ENCODE measurements at places on chromosomes 3 and 15.
A peak's percentile ranks its signal among the peaks of the same experiment; 100 is the strongest.

- DNase-seq = no peak
Measured at GRCh38 chr3:177751770-177752169, 554.5 kb upstream of the TBL1XR1 start.

DNA sequence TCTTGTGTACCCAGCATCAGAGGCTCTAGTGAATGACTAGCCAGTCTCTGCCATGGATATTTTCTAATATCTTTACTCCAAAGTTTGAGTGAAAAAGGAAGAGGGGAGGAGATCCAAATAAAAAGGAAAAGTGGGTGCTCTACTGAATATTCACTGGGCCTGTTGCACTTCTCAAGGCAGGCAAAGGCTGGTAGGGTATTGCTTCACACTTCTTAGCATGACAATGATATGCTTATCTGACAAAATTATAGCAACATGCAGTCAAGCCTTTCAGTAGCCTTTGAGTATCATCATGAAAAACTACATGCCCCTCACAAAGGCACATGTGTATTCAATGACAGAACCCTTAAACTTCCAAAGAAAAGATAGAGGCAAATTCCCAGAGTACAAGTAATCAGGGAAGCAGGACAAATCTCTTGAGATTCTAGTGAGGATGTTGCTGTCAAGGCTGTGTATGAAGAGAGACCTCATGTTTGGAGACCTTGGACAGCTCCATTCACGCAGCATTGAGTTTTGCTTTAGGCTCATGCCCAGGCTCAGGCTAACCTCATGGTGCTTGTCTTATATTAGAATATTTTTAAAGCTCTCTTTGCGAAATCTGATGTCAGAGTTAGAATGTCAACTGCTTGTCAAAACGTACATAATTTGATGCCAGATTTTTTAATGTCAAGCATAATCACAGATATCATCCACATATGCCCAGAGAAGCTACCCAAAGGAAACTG, 506.9 kb downstream of the OCA2 start:
- DNase-seq = no peak

DNA sequence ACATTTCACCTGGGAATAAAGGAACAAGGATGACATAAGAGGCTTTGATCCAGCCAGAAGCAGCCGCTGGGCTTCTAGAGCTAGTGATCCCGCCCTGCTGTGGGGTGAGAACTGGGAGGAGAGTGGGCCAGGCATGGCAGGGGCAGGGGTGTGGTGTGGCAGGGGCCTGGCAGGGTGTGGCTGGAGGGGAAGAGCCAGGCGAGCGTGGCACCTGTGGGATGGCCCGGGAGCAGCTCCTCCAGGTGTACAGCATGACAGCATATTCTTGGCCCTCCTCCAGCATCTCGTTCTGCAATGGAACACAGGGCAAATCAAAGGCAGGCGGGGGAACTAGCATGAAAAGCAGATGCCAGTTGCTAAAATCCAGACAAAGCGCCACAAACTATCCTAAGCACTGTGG, 35.5 kb downstream of the CYFIP1 start:
- peak; percentile 78 for DNase-seq

- DNase-seq = no peak
Measured at GRCh38 chr3:69815970-69816369, 76.7 kb downstream of the MITF start.

- no peak for DNase-seq
Measured at GRCh38 chr15:66572146-66572545, 6.3 kb upstream of the LCTL start.

DNA sequence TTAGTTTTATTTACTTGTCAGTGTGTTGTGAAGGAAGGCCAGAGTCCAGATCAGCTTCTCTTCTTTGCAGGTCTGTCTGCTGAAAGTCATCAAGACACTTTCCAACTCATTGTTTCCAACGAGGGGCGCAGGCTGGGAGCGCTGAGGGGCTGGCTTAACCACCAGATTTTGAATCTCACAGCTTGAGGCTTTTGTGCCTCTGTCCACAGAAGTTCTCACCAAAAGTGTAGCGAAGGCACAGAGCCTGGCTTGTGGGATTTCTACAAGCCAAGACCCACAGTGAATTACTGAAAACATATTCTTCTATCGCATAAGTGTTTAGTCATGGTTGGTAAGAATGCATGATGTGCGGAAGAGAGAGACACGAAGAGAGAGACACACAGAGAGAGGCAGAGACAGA, 35.2 kb downstream of the BHLHE40 start:
- no peak for DNase-seq

DNA sequence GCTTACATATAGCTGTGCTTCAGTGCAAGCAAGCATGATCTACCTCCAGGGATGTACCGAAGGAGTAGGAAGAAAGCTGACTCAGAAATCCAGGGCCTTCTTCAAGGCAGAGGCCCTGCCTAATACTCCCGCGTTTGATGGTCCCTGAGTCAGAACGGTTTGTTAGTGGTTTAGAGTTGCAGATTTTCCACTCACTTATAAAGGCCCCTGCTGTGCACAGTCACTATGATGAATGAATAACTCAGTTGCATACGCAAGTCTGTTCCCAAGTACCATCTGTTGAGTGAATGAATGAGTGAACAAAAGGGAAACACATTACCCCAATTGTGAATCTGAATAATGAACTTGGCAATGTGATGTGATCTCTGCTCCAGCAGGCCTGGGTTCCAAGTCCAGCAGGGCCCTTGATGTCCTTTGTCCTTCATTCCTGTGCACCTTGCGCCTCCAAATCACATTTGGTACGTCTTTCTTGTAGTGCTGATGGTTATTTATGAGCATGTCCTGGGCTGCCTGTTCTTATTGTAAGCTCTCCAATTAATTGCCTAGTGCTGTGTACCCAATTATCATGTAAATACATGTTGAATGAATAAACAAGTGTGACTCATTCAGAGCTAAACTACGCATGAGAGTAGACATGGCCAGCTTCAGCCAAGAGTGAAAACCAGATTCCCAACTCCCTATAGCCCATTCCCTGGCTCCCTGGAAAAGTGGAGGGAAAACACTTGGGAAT, 85.3 kb upstream of the LIMD1 start:
- no peak for DNase-seq

- DNase-seq = no peak
Measured at GRCh38 chr15:88131937-88132336, 124.6 kb downstream of the NTRK3 start.

GRCh38 chr15:66472176-66472999, 25.2 kb downstream of the SNAPC5 start:
- DNase-seq = no peak

DNA sequence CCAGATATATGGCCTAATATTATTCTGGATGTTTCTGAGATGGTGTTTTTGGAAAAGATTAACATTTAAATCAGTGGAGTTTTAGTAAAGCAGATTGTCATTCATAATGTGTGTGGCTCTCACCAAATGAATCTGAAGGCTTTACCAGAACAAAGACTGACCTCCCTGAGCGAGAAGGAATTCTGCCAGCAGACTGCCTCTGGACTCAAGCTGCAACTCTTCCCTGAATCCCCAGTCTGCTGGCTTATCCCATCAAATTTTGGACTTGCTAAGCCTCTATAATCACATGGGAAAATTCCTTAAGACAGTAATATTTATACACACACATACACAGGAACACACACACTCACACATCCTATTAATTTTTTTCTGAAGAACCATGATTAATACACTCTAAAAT, 102.3 kb downstream of the FAM174B start:
- no peak for DNase-seq

DNA sequence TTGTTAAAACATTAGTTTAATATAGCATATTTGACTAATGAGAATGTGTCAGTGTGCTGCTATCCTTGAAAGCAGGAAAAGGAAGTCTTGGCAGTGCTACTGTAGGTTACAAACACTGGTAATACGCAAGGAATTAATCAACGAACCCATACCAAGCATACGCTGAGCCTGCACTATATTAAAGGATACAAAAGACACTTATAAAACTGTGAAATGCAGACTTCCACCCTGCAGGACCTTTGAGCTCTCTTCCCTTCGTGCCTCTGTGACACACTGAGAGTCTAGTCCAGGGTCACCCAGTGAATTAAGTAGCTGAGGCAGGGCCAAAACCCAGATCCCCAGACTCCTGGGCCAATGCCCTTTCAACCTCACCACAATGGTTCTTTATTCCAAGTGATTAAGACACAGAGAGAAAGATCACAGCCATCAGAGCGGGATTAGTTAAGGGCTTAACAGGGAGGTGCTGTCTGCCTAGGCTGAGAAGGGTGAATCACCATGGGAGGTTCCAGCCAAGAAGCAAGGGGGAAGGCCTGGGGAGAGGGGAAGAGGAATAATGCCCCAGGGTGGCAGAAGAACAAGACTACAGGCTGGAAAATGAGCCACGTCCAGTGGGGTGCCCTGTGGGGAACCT, 6.8 kb downstream of the ANXA2 start:
- DNase-seq = no peak

DNA sequence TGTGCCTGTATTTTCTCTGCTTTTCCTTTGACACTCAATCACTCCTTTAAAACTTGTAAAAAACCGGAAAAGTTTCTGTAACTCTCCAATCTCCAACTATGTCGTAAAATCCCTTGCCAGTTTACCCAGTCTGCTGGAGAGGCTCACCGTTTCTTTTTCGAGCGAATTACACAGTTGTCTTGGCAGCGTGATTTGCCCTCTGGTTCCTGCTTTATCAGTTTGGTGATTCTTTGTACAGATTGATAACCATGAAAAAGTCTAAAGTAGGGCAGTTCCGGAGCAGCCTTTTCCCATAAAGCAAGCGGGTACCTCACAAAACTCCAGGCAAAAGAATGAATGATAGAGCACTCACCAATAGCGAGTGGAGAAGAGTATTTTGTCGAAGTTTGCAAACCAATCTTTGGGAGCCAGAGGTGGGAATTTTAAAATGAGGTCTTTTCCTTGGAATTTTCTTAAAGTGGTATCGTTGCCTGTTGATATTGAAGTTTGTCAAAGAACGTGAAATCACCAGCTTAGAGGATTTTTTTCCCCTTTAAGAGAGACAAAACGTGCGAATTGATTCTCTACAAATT, at the start of gene TTC23:
Gene TTC23 (minus strand): TSS at position 312 of the 572 bp plus-strand sequence. CDS start 20,869 bp downstream, outside the sequence.
- DNase-seq = no peak

DNA sequence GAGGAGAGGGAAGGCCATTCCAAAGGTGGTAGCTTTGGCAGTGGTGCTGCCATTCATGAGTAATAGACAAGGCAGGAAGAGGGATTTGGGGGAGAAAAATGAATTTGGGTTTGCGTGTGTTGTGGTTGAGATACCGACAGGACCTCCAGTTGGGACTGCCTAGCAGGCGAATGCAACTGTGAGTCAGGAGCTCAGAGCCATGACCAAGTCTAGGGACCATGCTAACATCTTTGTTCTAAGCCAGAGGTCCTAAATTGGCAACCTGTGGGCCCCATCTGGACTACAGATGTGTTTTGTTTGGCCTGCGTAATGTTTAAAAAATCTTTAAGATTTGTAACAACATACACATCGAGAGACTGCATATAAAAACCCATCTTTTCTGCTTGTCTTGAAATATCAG, 61.6 kb downstream of the SAMMSON start:
- DNase-seq = no peak

DNA sequence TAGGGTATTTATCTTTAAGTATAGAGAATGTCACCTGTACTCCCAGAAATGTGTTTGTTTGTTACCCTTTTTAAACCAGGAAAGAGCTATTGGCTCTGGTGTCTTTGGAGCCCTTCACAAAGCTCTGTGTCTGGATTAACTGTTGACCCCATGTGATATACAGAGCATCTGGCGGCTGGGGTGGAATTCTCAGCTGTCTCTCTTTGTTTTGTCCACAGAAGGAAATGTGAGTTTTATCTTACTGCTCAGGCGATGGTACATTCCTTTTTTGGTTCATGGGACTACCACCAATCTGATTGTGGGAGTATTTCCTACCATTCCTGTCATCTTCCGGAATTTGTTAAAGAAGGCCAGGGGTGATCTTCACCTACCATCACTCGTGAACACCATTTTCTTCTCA, 120.3 kb downstream of the AKAP13 start:
- no peak for DNase-seq

GRCh38 chr3:195056506-195056905, 214.5 kb downstream of the XXYLT1 start:
- DNase-seq = no peak

- no peak for DNase-seq
Measured at GRCh38 chr3:170154569-170155143, 26.9 kb downstream of the PHC3 start.

DNA sequence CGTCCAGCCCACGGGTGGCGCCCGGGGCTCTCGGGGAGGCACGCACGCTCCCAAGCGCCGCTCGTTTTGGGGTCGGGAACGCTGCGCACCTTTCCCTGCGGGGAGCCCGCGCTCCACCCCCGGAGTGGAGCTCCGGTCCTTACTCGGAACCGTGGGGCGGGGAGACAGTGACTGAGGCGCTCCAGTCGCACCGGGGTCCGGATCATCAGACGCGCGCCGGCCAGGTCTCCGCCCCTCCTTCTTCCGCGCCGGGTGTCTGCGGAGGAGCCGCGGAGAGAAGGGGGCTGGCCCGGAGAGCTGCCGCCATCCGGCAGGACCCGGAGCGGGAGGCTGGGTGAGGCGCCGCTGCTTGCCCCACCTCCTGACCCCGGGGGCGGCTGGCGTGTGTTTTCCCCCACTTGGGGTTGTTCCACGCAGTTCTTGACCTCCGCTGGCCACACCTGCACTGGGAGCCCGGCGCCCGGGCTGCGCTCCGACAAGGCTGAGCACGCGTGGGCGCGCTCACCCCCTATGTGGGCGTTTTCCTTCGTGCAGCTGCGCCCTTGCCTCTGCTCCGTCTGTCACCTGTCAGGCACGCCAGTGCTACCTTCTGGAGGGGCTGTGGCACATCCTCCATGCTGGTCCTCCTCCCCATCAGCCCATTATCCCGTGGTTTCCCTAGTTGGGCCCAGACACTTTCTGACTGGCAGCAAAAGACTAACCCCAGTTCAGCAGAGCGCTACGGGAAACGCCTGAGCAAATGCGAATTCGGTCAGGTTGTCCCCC, at the start of gene MCF2L2:
Gene MCF2L2 (minus strand): TSS at position 173 of the 765 bp plus-strand sequence. CDS start 642 bp downstream, outside the sequence.
- DNase-seq = peak; percentile 87

- no peak for DNase-seq
Measured at GRCh38 chr3:43764471-43764870, 73.7 kb downstream of the ABHD5 start.

- DNase-seq = no peak
Measured at GRCh38 chr3:168036619-168037018, 59.1 kb downstream of the GOLIM4 start.

DNA sequence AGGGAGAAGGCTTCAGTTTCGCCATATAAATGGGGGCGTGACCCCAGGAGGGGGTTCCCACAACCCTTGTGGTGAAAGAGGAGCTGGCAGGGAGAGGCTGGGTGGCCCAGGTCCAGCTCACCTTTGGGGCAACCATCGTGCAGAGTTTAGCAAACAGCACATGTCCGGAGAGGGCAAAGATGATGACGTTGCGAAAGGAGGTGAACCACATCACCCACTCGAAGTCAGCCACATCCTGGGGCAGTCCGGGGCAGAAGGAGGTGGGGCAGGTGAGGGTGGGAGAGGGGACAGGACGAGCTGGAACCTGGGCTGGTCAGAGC, 3.7 kb downstream of the HHATL start:
- no peak for DNase-seq

- no peak for DNase-seq
Measured at GRCh38 chr3:29370476-29371420, 89.9 kb downstream of the RBMS3 start.

Data from NCI-H2081 (cell line).